ENCODE measurements at places on chromosomes 6 and 20.

- DNase-seq, result no peak
These were observed 78.5 kb upstream of the SIRPA start for GRCh38 chr20:1816384-1817381.

GRCh38 chr6:90297115-90297866 is 648 bp upstream of the BACH2 start:
- no peak for DNase-seq

DNA sequence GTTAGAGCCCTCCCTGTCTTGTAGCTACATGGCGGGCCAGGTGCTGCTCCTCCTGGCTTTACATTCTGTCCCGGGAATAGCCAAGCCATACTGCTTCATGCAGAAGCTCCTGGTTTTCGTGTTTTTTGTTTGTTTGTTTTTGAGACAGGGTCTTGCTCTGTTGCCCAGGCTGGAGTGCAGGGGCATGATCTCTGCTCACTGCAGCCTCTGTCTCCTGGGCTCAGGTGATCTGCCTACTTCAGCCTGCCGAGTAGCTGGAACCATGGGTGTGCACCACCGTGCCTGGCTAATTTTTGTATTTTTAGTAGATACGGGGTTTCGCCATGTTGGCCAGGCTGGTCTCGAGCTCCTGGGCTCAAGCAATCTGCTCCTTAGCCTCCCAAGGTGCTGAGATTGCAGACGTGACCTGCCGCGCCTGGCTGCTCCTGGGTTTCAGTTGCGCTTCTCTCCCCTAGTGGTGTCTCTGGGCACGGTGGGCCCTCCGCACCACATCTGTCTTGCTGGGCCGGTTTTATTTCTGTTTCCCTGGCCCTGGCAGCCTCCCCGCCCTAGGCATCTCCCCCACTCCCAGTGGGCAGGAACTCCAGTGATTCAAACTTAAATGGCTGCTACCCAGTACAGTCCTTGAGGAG is 12.9 kb downstream of the CDYL start:
- DNase-seq, result no peak

- DNase-seq, result no peak
These were observed 16.7 kb downstream of the UNC5CL start for GRCh38 chr6:41022294-41022693.

- no peak for DNase-seq
These were observed 18.1 kb downstream of the KLHL32 start for GRCh38 chr6:96942676-96943075.

- DNase-seq, result no peak
These were observed 44.5 kb upstream of the NCOA3 start for GRCh38 chr20:47456952-47457724.

Measured in NK-92 treated with Interleukin-12 subunit alpha and Interleukin-12 subunit beta, amount 100 ng/mL, for 24 hours (cell line).